Renal cortex interstitium (tissue), 15 donors: ENCODE measurements at places on chromosomes 3 and 15.

DNA sequence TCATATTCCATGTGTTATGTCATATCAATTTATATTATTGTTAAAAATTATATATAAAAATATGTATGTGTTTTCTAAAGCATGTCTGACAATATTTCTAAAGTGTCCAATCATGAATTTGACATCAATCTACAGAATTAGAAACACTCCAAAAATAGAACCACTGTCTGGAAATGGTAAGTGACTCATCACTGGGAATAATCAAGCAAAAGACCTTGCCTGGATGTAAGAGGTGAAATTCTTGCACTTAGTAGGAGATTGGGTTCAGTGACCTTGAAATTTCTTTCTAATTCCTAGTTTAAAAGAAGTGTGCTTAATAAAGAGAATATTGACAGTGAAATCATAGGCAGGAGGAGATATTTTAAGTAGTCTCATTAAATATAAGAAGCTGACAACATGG lies 188.8 kb downstream of the ZNF385D start:
- no peak for DNase-seq

DNA sequence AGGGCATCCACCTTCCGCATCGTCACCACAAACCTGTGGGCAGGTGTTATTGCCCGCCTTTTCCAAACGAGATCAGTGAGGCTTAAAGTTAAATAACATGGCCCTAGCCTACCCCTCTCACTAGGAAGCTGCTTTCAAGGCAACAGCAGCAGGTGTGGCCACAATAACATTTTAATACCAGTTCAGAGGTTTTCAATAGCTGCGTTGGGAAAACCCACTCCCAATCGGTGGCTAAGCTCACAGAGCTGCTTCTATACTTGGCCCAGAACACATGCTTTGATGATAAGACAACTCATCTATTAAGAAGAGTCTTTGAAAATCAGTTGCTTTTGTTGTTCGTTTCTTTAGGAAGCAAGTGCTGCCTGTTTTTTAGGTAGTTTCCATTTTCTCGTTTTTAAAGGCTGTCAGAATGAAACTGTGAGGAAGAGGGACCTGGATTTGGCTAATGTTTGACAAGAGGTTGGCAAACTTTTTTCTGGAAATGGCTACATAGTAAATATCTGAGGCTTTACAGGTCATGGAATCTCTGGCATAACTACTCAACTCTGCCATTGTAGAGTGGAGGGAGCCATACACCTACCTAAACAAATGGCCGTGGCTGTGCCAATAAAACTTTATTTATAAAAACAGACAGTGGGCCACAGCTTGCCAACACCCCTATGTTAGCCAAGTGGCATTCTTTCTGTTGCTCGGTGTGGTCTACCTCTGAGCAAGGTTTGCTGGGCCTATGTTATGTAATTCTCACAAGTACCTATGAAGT lies 179.6 kb downstream of the FEZF2 start:
- no peak for DNase-seq

GRCh38 chr15:59298225-59298853 lies 74.3 kb downstream of the MYO1E start:
- DNase-seq, result no peak

DNA sequence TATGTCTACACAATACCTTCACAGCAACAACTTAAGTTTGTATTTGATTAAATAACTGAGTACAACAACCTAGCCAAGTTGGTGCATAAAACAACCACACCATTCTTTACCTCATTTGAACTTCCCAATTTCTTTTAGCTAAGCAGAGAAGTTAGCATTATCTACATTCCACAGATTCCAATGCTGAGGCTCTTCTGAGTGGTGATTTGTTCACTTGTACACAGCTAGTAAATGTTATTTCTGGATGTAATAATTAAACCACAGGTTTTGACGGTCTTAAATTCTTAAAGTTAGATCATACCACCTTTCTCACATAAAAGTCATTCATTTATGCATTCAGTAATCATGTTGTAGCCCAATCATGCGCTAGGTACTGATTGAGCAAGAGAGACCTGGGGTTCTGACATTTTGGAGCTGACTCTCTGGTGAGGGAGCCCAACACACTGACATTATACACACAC lies 102.5 kb downstream of the SST start:
- DNase-seq, result peak; percentile 33

- no peak for DNase-seq
Observed at GRCh38 chr15:40766194-40766815, 2.4 kb downstream of the GCHFR start.

- no peak for DNase-seq
Observed at GRCh38 chr3:185056908-185057307, 96.0 kb downstream of the C3orf70 start.

- DNase-seq, result no peak
Observed at GRCh38 chr15:95410757-95411156, 919.7 kb upstream of the NR2F2 start.

GRCh38 chr15:68818066-68818768 lies 2.5 kb downstream of the ANP32A start:
- no peak for DNase-seq

- DNase-seq, result no peak
Observed at GRCh38 chr3:24915639-24916038, 421.0 kb upstream of the THRB start.

GRCh38 chr15:29676961-29677402 lies 145.3 kb downstream of the TJP1 start:
- no peak for DNase-seq

DNA sequence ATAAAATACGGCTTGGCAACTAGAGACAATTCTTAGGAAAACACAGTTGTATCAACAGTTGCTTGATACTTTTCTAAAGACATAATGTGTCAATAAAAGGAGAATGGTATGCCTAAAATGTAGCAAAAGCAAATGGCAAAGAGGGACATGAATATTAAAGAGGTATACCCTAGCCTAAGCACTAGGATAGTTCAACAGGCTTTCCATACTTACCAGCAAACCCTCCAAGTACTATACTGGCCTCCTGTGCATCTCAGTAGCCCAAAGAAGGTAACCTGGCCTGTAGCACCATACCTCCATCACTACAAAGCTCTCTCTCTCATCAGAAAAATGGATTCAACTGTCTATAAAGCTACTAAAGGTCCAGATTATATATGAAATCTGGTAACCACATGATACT lies 7.5 kb downstream of the SETD2 start:
- DNase-seq, result no peak

DNA sequence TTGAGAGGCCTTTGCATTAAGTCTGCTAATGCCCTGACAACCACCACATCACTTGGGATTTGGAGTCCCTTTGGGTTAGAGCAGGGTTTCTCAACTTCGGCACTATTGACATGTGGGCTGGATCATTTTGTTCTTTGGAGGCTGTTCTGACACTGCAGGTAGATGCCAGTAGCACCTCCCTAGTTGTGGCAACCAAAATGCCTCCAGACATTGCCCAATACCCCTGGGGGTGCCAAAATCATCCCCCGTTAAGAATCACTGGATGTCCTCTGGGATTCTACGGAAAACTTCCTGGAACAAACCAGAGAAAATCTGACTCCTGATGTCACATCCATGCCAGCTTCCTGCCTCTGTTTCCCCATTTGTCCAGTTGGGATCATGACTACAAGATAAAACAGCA lies 37.2 kb upstream of the BLM start:
- DNase-seq, result no peak

DNA sequence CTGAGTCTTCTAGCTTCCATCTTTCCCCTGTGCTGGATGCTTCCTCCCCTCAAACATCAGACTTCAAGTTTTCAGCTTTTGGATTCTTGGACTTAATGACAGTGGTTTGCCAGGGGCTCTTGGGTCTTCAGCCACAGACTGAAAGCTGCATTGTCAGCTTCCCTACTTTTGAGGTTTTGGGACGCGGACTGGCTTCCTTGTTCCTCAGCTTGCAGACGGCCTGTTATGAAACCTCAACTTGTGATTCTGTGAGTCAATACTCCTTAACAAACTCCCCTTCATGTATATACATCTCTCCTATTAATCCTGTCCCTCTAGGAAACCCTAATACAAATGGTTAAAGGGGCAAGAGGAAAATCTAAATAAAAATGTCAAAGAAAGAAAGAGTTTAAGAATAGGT lies 100.1 kb downstream of the ABI3BP start:
- no peak for DNase-seq

- DNase-seq, result no peak
Observed at GRCh38 chr3:170507063-170507462, 78.8 kb downstream of the SLC7A14 start.

DNA sequence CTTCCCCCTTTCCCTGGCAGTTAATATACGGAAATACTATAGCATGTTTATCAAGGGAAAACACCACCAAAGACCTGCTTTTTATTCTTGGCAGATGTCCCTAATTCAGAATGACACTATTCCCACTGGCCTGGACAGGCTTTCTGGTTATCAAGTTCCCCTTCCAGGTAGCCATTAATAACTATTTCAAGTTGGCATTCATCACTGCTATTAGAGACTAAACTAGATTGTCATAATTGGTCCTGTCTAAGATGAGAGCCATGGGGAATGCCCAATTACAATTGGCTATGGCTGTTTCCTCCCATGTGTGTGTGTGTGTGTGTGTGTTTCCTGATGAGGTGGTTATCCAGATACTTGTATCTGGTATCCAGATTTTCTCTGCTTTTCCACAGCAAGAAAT lies 608.1 kb downstream of the SQOR start:
- DNase-seq, result no peak

- no peak for DNase-seq
Observed at GRCh38 chr3:39127908-39128304, 20.4 kb downstream of the TTC21A start.

GRCh38 chr3:10757021-10757820 lies 58.8 kb upstream of the SLC6A11 start:
- no peak for DNase-seq

- DNase-seq, result no peak
Observed at GRCh38 chr3:3165241-3165640, 14.2 kb downstream of the CRBN start.

DNA sequence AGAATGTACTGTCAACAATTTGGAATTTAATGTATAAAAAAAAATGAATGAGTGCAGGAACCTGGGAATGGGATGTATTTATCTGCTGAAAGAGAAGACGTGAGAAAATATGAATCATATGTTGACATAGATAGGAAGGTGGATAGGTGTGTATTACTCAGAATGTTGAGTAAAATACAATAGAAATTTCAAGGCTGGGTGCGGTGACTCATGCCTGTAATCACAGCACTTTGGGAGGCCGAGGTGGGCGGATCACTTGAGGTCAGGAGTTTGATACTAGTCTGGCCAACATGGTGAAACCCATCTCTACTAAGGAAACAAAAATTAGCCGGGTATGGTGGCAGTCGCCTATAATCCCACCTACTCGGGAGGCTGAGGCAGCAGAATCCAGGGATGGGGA lies 202.8 kb downstream of the CADM2 start:
- no peak for DNase-seq

DNA sequence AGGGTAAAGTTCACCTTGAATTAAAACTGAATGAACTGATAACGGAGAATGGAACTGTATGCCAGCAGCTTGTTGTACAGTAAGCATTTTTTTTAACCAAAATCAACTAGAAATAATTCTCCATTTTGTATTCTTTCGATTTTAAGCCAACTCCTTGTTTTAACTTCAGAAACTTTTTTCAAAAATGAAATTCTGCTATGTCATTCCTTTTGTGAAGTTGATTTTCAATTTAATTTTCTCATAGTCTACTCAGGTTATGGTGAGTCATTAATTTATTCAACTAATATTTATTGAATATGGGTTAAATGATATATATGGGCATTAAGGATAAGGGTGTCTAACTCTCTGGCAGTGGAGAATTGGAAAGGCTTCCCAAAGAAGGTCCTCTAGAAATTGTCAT lies 53.7 kb downstream of the RASA2 start:
- DNase-seq, result no peak

DNA sequence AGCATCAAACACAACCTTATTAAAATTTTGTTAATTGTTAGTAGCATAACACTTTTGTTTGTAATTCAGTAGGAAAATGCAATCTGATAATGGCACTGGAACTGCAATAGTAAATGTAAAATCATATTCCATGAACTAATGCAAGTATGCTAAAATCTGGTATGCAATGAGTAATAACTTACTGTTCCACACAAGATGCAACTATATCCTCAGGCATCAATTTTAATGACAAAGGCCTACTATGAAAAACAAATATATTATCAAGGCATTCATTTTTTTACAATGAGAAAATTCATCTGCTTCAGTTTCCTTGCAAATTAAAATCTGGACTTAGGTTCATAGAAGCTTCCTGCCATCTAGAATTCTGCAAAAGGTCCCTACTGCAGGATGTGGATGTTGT lies 1.4 kb upstream of the NSMCE3 start:
- DNase-seq, result no peak

DNA sequence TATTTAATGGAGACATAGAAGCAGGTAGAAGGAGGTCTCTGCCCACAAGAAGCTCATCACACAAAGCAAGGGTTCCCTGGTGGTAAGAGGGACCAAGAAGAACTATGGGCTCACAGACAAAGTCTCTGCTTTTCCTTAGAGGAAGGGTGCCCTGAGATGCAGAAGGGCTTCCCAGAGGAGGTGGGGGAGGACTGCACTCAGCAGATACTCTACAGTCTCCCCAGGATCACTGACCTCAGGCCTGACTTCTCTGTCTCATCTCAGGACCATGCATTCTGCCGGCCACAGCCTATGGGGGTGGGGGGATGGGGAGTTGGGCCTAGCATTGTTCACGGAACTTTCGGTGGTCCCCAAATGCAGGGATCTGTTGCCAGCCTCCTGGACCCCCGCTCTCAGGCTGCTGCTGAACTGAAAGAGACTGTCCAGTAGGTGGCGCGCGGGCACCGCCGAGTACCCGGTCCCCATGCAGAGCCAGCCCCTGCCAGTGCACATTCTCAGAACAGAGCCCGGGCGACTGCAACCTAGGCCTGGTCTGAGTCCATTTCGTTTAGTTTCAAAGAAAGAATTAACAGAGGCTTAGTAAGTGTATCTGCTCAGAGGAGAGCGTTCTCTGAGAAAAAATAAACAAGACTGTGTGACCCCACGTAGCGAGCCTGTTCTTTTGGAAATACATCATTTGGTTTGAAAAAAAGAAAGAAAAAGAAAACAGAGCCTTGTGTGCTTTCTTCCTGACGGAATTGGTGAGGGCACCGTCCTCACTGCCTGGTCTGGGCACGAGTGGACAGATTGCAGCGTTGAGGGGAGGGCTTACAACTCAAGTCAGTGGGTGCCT lies 74.1 kb downstream of the LRTM1 start:
- no peak for DNase-seq

DNA sequence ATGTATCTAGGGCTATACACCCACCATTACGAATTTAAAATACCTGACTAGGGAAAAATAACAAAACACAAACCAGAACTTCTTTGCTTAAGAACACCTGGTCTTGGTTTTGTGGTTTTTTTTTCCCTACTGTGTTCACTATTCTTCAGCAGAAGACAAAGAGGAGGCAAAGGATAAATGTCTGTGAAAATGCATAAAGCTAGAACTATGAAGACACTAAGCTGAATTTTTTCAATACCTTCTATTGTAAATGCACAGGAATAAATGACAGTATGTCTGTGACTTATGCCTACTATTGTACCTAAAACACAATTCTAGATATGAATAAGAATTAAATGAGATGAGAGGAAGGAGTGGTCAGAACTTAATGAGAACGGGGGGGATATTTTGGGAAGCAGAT lies 86.9 kb downstream of the TBL1XR1 start:
- DNase-seq, result no peak

GRCh38 chr3:111861391-111861790 lies 2.3 kb downstream of the PHLDB2 start:
- DNase-seq, result no peak

- DNase-seq, result no peak
Observed at GRCh38 chr3:153242896-153243295, 80.9 kb downstream of the RAP2B start.
